Stimulated activated CD4-positive, alpha-beta T cell treated with anti-CD3 and anti-CD28 coated beads, Interleukin-12 subunit alpha, Interleukin-12 subunit beta, amount 100 ng/mL, for 48 hours (primary cell): ENCODE measurements at places on chromosomes 5 and 9.

- DNase-seq, result no peak
Measured at GRCh38 chr5:157817928-157818327, 41.0 kb downstream of the CLINT1 start.

DNA sequence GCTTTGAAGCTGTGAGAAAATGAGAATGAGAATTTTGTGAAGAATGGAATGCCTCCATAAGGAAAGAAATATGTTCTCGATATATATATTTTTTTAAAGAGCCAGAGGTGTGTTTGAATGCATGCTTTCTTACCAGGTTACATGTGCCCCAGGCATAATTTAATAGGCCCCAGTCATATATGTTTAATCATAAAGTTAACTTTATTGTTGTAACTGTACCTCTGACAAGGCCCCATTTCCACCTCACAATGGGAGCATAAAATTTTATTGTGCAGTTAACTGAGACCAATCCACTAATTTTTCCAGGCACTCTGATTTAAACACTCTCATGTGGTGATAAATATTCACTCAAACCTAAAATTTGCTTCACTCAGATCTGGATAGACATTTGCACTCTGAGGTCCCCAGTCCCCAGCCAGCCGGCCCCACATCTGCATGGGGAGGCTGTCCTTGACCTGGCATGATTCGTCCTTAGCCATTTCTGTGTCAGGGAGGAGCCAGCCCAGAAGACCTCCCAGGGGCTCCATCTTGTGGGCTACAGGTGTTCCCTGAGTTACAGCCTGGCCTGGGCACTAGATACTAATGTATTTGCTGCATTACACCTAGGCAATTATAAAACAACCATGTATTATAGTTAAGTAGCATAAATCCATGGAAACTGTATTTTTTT lies 245.8 kb downstream of the MTRR start:
- no peak for DNase-seq

DNA sequence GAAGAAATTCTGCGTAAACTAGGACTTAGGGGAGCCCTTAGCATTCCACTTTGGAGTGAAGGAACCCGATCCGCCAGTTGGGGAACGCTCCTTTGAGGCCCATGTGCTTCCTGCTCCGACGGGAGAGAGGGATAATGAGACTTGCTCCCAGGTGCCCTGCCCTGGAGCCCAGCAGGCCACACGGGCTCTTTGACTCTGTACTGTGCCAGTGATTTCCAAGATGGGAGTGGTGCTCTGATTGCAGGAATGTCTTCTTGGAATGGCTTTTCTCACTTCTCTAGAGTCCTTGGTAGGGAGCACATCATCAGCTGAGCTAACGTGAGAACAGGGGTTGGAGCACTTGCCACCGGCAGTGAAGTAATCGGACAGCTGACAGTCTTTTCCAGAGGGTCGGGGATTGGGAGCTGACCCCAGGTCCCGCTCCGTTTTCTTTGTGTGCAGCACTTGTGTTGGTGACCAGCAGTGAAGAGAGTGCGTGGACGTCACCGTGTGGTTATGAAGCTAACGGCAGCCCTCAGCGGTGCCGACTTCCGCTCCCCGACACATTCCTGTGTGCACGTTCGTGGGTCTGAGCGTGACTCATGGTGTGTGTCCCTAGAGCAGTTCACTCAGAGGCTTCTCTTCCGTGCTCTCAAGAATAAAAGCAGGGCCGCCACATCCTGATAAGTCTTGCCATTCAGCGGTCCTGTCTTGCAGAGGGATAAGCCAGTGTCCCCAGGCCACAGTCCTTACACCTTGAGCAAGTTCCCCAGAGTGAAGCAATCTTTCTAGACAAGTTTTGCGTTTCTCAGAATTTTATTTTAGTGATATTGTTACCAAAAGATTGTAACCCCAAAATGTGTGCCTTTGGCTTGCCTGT lies 25.6 kb downstream of the ABL1 start:
- no peak for DNase-seq

DNA sequence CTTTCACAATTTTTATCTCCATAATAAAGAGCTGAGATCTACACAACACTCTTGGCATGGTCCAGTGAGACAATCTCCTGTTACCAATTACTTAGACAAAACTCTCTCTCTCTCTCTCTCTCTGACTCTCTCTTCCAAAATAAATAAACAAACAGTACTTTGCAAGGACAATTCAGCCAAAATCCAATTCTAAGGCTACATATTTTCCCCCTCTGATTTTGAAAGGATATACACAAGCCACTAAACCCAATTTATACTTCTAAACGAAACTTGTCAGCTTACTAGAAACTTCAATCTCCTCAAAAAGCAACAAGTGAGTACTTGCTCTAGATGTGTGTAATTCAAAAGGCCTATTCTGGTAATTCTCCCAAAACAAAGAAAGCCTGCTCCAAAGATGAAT lies 26.3 kb upstream of the TNPO1 start:
- no peak for DNase-seq

GRCh38 chr5:80181618-80182211 lies 74.1 kb downstream of the SERINC5 start:
- DNase-seq, result no peak

GRCh38 chr5:133938929-133939328 lies 29.5 kb downstream of the C5orf15 start:
- DNase-seq, result no peak

DNA sequence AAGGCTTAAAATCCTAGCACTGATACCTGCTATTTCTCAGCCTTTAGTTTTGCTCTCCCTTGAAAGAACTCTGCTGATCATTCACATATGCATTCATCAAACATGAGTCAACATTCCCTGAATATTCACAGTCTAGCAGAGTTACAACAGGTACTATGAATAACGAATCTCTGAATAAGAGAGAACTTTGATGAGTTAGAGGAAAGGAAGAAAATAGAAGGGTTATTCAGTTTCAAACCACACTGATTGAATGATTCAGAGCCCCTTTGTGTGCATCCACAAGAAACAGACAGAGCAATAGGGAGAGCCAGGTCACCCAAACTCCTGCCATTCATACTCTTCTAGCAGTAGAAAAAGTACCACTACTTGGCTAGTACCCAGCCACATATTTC lies 36.0 kb downstream of the FOXD1 start:
- no peak for DNase-seq

- DNase-seq, result no peak
Measured at GRCh38 chr5:153670101-153670500, 179.6 kb downstream of the GRIA1 start.

DNA sequence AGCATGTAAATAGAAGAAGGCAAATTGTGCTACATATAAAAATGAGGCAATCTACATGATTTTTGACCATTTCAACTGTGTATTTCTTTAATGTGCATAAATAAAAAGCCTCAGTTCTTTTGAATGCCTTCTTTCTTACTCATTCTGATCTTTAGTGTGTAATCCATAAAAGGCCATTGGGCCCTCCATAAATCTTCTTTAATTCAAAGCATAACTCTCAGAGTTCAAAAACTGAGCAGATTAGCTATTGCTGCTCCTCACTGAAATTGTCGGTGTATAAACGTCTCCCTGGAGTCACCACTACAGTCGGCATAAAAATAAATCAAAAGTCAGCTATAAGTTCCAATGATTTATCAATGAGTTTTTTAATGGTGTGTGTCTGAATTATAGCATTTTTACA lies 45.3 kb upstream of the ADAMTSL1 start:
- no peak for DNase-seq

DNA sequence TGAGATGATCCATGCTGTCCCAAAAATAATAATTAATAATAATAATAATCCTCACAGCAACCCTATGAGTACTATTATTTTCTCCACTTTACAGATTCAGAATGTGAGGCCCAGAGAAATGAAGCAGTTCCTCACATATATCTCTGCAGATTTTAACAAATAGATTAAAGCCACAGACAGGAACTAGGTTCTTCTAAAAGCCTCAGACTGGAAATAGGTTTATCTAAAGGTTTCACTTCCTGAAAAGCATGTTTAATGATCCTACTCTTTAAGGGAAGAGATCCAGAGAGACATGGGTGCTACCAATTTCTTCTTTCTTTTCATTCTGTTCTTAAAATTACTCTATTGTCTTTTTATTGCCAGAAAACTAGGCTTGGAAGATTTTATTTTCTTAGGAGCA lies 1079.4 kb upstream of the COX7C start:
- no peak for DNase-seq

DNA sequence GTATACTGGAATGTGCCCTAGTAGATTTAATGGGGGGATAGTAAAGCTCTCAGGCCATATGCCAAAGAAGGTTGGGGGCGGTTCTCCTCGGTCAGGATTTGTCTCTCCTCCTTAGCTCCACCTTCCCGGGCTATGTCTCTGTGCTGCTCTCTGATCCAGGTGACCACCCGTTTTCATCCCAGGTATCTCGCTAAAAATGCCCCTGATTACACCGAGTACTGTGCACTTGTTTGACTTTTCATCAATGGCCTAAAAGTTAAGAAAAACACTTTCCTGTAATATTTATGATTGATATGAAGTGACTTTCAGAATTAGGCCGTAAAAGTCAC lies 724 bp downstream of the NDUFS6 start:
- no peak for DNase-seq

GRCh38 chr5:143350751-143351602 lies 52.5 kb downstream of the NR3C1 start:
- no peak for DNase-seq

GRCh38 chr9:87428659-87429058 lies 69.0 kb upstream of the DAPK1 start:
- DNase-seq, result no peak

- DNase-seq, result no peak
Measured at GRCh38 chr9:93575796-93576257, 557 bp upstream of the PHF2 start.

DNA sequence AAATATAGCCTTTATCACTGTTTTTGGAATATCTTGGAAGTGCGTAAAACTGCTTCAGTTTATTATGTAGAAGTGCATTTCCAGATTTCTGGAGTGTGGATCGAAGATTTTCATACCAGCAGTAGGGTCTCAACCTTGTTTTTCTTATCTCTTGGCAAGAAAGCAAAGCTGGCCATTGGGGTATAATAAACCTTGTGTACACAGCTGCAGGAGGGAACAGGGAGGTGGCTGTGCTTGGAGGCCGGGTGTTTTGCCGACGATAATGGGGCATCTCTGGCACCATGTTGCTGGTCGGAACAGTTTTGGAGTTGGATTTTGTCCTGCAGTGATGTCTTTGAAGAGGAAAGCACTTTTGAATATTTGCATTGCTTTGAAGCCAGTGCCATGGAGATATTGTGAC lies 308.8 kb upstream of the DMRT1 start:
- no peak for DNase-seq

DNA sequence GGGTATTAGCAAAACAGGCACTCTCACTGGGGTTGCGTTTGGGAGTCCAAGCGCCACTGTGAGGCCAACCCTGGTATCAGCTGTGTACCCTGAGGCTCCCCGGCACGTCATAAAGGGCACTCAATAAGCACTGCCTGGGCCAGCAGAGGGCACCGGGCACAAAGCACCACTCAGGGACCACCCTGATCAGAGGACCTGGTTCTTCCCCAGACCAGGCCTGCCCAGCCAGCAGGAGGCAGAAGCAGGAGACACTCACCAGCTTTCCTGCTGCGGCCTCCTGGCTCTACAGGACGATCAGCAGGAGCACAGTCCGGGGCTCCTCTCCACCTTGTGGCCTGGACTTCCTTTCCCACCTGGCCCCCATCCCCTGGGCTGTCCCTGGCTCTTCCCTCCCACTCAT lies 12.6 kb downstream of the MGAT1 start:
- DNase-seq, result no peak

- DNase-seq, result no peak
Measured at GRCh38 chr9:78692871-78693270, 395.9 kb downstream of the PSAT1 start.

DNA sequence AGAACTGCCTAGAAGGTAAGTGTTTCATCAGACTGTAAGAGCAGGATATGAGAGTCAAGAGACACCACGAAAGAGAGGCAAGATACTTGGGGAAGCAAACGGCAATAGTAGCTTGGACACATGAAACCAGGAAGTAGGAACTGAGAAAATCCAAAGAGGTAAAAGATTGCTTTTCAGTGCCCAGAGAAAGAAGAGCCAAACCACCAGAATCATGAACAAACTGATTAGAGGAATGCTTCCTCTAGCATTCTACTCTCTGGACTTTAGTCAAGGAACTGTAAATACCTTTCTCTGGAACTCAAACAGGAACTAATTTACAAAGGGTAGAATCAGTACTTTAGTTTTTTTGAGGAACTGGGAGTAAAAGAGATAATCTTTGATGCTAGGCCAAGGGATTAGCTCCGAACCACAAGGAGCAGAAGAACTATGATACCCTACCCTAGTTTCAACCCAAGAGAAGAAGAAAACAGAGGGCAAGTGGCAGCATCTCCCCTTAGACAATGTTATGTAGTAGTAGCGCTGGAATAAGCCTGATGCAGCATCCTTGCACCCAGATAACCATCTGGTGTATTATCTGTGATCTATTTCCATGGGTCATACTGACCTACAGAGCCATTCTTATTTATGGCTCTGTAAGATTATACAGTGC lies 41.3 kb downstream of the EFCAB9 start:
- no peak for DNase-seq

GRCh38 chr5:159439002-159439401 lies 108.7 kb upstream of the IL12B start:
- DNase-seq, result no peak

DNA sequence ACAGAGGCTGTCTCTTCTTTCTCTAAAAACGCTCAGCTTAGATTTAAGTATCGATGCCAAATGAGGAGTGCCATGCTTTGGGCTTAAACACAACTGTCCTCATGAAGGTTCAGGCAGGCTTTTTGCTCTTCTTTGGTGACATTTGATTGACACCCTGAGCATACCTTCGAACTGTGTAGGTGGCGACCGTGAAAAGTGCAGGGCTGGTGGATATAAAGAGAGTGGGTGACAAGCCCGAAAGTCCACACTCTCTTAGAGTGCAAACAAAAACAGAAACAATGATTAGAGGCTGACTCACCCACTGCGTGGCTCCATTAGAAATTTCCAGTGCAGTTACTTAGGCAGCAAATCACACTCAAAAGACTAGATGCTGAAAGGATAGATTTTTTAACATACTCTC lies 141.7 kb downstream of the SYK start:
- no peak for DNase-seq

DNA sequence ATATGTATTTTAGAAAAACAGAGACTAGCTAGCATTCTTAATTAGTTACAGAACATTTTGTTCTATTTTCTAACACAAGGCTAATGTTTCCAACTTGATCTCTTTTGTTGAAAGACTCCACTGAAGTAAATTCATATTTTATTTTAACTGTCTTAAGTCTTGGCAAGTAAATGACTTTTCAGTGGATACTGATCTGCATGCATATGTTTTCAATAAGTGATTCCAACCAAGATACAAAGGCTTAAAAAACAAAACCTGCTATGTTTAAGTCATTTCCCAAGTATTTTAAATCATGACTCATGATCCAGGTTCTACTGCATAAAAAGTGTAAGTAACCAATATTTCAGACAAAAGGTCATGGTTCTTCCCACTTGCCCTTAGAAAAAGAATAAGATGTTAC lies 5.7 kb downstream of the CDO1 start:
- DNase-seq, result no peak

- DNase-seq, result no peak
Measured at GRCh38 chr9:121233906-121234831, 32.5 kb upstream of the RAB14 start.

- no peak for DNase-seq
Measured at GRCh38 chr9:84711398-84711777, 41.9 kb downstream of the NTRK2 start.

- no peak for DNase-seq
Measured at GRCh38 chr5:155129513-155129880, 115.9 kb downstream of the KIF4B start.

GRCh38 chr5:67246108-67246507 lies 49.5 kb upstream of the CD180 start:
- peak; percentile 56 for DNase-seq
